ENCODE measurements at places on chromosomes 6 and 20.

DNA sequence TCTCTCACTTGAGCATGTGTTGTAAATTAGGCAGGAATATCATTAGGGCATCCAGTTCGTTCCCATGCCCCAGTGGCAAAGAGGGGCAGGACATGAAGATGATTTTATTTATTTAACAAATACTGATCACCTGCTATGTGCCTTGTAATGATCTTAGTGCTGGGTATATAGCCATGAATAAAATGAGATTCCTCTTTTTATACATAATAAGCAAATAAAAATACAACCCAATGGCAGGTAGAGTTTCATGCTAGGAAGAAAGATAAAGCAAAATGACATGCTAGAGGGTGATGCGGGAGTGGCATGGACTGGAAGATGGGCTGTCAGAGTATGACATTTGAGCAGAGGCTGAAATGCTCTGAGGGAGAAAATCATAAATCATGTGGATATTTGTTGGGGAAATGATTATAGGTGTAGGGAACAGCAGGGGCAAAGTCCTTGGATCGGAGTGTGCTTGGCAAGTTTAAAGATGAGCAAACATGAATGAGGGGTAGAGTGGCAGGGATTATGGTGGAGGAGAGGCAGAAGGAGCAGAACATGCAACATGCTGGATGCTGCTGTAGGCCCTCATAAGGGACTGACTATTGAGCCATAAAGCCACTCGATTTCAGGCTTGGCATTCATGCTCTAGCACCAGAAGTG is 342.1 kb downstream of the PLCB1 start:
- DNase-seq, result no peak

- DNase-seq, result no peak
Observed at GRCh38 chr6:87919416-87919815, 128.2 kb upstream of the SPACA1 start.

DNA sequence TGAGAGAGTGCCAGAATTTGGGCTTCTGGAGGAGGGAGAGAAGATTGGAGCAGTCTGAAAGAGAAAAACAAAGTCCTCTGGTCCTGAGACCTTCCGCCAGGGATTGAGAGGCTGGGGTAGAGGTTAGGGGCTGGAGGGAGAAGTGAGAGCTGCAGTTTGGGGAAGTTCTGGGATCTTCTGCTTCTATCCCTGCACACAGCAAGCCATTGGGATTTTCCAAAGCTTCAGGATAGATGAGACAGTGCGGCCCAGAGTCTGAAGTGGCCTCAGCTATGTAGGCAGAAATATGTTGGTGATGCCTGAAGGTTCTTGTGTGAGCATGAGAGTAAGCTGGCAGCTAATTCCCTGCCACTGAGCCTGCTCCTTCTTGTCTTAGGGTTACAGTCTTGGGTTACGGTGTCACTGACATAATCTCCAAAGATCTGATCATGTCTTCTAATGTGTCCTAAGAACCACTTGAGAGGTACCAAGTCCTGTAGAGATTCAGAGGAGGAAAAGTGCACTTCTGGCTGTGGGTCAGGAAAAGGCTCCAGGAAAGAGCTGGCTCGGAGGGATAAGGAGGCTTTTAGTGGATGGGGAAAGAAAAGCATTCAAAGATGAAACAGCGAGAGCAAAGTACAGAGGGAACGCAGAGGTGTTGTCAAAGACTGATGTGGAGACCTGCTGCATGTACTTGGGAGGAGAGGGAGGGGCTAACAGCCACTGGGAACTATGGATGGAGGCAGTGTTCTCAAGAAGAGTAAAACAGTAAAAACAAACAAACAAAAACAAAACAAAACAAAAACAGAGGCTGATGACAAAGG is 131.1 kb upstream of the MYLIP start:
- no peak for DNase-seq

DNA sequence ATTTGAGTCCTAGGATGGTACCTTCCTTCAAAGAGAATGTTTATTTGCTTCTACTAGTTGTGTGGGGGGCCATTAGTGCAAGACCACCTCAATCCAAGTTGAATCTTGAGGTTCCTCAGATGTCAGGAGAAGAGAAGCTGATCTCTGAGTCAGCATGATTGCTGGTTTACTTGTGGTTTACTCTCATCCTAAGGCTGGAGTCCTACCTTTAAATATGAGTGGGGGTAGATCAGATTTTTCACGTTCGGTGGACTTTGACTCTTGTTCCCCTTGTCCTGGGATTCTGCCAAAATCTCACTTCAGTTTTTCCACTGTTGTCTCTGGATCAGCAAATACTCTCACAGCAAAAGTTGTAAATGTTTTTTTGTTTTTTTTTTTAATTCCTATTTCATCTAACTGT is 84.6 kb upstream of the F13A1 start:
- no peak for DNase-seq

DNA sequence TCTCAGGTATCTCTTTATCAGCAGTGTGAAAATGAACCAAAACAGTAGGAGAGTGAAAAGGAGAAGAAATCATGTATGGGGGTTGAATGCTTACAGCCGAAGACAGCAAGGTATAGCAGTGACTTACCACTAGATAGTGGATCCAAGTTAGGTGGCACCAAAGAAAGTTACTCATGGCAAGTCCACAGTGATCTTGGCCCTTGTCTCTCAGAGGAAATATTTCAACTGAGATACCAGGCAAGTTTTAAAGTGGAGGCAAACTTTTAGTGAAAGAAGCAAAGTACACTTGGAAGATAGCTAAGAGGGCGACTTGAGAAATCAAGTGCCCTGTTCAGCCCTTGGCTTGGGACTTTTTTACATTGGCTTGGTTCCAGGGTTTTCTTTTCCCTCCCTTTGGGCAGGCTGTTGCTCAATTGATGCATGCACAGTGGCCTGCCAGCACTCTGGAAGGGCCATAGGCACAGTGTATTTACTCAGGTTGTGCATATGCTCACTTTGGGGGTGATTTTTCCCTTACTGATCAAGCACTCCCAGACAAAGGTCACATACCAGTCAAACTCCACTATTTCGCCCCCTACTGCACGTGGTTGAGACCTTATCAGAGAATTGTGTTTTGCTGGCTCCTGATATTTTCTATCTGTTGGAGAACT is 329.5 kb upstream of the KHDRBS2 start:
- DNase-seq, result no peak

DNA sequence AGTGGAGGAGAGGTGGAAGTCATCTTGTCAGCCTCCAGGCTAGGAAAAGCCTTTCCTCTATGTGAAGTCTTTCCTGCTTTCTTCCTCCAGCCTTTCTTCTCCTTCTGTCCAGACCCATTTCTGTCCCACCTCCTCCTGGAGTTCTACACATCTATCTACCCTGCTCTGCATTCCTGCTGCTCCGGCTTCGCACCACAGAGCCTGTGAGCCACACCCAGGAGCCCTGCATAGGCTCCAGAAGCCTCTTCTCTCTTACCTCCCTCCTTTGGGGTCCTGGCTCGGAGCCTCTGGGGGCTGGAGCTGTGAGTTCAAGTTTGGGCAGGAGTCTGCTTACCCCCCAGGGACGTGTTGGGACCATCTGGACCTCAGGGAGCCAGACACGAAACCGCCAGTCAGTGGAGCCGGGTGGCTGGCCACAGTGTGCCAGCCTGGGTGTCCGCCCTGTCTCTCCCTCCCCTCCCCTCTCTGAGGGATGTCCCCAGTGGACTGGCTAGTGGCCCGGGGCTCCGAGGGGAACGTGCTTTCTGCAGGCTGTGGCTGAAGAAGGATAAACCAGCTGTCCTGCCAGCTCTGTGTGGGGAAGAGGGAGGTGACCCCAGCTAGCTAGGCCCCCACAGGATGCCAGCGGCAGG is 99.2 kb downstream of the VEGFA start:
- DNase-seq, result no peak

- DNase-seq, result no peak
Observed at GRCh38 chr20:40769677-40770285, 80.7 kb upstream of the MAFB start.

DNA sequence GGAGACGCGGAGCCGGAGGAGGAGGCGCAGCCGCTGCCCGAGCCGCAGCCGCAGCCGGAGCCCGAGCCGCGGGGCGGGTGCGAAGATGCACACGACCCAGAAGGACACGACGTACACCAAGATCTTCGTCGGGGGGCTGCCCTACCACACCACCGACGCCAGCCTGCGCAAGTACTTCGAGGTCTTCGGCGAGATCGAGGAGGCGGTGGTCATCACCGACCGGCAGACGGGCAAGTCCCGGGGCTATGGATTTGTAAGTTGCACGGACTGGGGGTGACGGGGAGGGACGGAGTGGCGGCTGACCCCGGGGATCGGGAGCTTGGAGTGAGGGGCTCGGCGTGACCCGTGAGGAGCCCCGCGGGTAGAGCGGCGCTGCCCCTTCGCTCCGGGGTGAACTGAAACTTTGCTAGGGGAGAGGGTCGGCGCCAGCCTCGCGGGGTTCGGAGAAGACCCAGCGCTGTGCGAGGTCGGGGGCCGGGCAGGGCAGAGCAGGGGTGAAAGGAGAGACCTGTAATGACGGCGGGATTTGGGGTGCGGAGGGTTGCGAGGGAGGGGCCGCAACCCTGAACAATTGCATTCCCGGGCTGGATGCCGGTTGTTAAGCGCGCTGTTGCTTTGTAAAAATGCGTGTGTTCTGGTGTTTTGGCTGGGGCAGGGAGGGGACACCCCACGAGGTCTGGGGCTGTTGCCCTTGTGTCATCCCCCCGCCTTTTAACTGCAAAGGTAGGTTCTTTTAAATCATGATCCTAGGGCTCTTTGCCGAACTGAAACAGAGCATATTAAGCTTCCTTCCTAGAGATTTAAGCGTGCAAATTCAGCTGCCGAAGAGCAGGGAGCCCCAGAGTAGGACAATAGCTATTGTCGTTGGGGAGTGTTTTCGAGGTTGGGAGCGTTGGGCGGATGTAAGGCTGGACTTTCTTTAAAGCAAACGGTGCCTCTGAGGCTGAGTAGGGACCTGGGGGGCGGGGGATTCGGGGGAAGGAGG is 628 bp downstream of the RBM24 start:
- DNase-seq, result no peak

GRCh38 chr20:44314870-44315269 is 3.9 kb upstream of the FITM2 start:
- no peak for DNase-seq

DNA sequence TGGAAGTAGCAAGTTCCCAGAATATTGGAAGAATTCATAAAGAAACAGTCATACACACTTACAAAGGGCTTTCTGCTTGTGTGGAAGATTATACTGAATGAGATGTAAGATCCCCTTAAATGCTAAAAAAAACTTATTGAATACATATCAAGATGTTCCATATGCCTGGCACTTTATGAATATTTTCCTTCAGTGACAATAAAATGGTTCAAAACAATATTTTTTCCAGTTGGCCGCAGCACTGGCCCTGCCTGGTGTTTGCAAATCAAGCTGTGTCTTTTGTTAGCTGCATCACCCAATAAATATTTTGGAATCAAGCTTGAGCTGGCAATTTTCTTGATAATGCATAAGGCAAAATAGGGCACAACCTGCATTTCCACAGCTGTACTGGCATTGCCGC is 51.2 kb downstream of the CFAP61 start:
- no peak for DNase-seq

DNA sequence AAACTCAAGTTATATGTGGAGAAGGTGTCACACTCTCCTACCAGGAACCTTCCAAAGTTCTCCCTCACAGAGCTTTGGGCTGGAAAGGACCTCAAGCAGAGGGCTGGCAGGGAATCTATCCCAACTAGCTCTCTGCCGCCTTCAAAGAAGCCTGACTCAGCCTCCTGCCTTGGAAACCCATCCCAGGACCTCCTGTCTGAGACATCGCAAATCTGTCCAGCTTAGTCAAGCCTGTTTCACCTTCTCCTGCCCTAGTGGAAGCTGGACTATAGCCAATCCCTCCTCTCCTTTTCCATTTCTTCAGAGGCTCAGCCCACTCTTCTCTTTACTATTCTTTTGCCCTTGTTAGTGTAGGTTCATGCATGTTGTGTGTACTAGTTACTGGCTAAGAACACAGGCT is 48.2 kb upstream of the FOXP4 start:
- DNase-seq, result no peak

DNA sequence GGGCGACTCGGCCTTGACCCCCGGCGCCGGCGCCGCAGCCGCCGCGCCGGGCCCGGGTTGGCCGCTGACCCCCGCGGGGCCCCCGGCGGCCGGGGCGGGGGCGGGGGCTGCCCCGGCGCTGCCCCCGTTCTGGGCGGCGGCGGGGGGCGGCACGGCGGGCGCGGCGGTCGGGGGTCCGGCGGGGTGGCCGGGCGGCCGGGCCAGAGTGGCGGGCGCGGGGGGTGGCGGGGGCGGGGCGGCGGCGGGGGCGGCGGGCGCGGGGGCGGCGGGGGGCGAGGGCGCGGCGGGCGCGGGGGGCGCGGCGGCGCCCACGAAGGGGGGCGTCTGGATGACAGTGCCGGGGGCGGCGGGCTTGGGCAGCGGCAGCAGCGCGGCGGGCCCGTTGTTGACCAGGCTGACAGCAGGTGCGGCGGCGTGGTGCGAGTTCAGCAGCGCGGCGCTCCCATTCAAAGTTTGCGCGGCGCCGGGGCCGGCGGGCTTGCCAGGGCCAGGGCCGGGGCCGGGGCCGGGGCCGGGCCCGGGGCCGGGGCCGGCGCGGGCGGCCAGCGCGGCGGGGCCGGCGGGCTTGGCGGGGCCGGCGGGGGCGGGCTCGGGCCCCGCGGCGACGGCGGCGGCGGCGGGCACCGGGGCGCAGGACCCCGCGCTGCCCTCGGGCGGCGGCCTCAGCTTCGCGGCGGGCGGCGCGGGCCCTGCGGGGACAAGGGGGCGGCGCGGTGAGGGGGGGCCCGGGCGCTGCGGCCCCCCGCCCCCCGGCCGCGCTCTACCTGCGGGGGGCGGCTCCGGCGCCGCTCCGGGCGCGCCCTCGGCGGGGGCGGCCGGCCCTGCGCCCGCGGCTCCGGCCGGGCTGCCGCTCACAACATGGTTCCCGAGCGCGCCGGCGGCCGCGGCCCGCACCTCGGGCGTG is 659 bp downstream of the TAF4 start:
- no peak for DNase-seq

DNA sequence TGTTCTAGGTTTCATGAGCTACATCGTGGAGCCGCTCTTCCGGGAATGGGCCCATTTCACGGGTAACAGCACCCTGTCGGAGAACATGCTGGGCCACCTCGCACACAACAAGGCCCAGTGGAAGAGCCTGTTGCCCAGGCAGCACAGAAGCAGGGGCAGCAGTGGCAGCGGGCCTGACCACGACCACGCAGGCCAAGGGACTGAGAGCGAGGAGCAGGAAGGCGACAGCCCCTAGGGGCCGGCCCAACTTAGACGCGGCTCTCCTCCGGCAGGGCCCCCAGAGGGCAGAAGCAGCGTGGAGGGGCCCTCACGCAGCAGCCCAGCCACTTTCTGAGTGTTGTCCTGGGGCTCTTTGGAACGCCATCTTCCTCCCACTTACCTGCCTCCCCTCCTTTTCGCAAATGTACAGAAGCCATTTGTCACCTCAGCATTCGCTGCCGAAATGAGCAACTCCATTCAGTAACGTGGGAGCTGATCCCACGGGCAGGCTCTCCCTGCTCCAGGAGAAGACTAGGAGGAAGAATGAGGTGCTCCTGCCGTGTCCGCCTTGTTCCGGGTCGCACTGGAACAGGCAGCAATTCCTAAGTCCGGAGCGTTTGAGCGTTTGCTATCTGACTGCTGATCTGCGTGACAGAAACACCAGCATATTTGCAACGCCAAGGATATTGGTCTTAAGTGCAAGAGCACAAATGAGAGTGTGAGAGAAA is 58.4 kb downstream of the MTFR2 start:
- DNase-seq, result no peak
